ENCODE measurements at places on chromosomes 7 and 10.
A peak's percentile ranks its signal among the peaks of the same experiment; 100 is the strongest.

- DNase-seq = no peak
Observed at GRCh38 chr7:1454542-1454941, 4.7 kb downstream of the MICALL2 start.

- DNase-seq = no peak
Observed at GRCh38 chr10:11684717-11685645, 57.2 kb upstream of the ECHDC3 start.

DNA sequence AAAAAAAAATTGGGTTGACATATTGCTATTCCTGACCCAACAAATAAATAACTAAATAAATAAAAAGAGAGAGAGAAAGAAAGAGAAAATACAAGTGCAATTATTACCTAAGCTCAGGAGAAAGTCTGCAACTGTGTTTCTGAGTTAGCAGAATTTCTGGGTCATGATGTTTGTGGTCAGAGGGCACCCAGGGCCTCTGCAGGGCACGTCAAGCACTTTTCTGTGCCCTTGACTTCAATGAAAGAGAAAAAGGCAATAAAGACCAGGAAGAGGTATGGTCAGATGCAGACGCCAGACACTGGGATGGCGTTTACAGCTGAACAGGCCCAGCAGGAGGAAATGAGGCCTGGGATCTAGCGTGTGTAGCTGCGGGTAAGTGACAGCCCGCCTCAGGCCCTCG is 160.9 kb upstream of the GDF10 start:
- DNase-seq = no peak

DNA sequence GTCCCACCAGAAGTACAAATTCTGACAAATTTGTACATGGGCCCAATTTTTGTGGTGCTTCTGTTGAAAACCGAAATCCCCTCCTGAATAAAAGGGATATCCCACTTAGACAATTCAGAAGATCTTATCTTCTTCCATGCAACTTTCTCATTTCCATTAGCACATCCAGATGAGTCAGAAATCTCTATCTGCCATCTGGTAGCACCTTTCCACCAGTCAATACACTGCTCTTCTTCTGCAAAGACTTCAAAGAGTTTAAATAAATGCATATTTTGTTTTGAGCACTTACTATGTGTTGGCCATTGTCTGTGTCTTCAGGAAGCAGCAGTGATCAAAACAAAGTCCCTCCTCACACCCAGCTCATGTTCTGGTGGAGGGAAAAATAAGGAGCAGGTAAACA is 12.7 kb upstream of the KLF6 start:
- no peak for DNase-seq

GRCh38 chr7:74051629-74052410 is 23.8 kb downstream of the ELN start:
- no peak for DNase-seq

DNA sequence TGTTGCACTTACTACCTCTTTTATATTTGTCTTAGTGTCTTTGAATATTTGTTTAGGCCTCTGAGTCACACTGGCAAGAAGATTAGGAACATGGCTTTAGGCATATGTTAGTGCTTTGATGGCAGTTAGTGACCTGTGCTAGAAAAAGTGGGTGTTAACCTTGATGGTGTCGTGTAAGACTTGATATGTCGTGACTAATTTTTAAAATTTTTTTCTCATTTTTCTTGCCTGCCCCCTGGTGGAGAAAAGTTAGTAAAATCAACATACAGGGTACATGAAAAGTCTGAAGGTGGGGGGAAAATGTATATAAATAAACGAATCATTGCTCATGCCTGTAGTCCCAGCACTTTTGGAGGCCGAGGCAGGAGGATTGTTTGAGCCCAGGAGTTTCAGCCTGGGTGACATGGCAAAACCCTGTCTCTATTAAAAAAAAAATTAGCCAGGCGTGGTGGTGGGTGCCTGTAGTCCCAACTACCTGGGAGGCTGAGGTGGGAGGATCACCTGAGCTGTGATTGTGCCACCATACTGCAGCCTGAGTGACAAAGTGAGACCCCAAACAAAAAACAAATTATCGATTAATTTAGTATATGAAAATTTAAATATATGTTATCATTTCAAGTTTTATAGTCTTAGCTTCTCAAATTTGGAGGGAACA is 44.6 kb downstream of the TAX1BP1 start:
- peak; percentile 27 for DNase-seq

DNA sequence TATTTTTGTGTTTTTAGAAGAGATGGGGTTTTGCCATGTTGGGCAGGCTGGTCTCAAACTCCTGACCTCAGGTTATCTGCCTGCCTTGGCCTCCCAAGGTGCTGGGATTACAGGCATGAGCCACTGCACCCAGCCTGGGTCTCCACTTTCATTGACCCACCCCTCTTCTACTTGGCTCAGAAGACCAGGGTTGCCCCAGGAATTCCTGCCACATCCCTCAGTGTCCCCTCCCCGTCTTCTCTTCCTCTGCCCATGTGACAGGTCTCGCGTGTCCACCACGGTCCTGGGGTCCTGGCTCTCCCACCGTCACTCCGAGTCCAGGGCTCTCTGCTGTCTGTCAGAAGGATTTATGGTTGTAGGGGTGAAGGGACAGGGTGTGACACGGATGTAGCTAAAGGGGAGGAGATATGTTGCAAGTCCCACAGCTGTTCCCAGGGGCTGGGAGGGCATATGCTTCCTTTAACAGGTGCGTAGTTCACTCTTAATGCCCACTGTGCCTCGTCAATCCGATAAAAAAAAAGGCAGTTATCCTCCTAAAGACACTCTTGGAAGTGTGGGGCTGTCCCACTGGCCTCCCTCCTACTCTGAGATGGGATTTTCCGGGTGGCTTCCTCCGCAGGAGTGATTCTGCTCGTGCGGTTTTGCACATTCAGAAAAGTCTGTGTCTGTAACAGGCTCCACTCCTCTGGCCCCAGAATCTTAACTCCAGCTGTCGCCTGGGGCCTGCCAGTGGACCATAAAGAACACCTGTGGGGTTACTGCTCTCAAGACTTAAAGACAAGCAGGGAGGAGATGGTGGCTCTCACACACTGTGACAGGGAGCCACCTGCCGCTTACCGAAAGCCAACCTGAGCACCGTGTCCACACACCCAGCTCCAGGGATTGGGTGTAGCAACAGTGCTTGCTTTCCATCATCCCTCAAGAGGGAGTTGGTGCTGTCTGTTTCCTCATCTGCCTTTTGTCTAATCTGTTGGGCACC is 36.7 kb upstream of the SHH start:
- DNase-seq = no peak

GRCh38 chr7:147044941-147045340 is 928.3 kb downstream of the CNTNAP2 start:
- no peak for DNase-seq

DNA sequence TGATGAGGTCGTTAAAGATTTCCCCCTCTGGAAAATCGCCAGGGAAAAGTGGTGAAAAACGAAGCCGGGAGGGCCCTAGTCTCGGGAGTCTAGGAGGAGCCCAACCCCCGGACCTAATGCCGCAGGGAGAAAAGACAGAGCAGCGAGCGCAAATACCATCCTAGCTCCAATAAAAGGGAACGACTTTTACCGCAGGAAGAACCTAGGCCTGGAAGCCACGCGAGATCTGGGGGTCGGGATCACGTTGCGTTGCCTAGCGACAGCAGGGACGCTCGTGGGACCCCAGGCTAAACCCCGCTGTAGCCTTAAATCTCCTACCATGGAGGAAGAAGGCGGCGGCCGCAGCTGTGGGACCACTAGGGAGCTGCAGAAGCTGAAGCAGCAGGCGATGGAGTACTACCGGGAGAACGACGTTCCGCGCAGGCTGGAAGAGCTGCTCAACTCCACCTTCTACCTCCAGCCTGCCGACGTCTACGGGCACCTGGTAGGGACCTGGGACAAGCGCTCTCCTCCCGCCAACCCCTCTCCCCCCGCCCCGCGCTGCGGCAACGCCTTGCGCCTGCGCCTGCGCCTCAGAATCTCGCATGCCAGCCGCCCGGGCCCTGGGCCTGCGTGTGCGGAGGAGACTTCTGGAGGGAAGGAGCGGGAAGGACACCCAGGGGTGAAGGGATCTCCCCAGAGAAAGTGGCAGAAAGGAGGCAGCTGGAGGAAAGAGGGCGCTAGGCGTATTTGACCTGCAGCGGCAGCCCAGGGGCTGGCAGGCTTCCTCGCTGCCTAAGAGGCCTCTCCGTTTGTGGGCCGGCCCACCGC is at the start of gene ENO4:
Gene ENO4 (plus strand): TSS at position 252 of the 810 bp plus-strand sequence. CDS start 68 bp downstream, at position 320.
- DNase-seq = peak; percentile 48

DNA sequence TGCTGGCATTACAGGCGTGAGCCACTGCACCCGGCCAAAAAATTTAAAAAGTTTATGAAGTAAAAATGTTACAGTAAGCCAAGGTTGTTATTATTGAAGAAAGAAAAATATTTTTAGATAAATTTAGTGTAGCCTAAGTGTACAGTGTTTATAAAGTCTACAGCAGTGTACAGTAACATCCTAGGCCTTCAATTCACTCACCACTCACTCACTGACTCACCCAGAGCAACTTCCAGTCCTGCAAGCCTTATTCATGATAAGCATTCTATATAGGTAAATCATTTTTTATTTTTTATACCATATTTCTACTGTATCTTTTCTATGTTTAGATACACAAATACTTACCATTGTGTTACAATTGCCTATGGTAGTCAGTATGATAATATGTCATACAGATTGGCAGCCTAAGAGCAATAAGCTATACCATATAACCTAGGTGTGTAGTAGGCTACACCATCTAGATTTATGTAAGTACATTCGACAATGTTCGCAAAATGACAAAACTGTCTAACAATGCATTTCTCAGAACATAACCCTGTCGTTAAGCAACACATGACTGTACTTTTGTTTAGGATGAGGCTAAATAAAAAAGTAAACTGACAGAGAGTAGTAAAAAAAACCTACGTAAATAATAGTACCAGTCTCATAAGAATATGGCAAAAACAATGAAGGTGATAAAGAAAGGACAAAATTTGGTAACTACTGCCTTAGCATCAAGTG is 77.8 kb upstream of the FAM133B start:
- DNase-seq = no peak

DNA sequence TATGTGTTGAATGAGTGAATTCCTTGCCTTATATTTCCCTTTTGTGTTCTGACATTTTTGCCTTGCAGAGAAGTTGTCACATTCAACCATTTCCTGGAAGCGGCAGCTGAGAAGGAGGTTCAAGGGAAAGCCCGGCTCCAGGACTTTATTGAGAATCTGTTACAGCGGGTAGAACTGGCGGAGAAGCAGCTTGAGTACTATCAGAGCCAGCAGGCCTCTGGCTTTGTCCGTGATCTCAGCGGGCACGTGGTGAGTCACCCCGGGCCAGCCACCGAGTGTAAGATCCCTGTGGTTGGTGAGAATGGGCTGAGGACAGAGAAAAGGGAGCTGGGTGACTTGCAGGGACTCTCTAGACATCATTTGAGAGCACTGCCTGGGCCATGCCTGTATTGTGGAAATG is 14.2 kb downstream of the ZNF365 start:
- no peak for DNase-seq

GRCh38 chr10:99058762-99059161 is 176.9 kb downstream of the HPSE2 start:
- DNase-seq = no peak

- DNase-seq = no peak
Observed at GRCh38 chr7:113652501-113652900, 266.3 kb downstream of the PPP1R3A start.

- no peak for DNase-seq
Observed at GRCh38 chr10:95588025-95588424, 26.9 kb upstream of the SORBS1 start.

DNA sequence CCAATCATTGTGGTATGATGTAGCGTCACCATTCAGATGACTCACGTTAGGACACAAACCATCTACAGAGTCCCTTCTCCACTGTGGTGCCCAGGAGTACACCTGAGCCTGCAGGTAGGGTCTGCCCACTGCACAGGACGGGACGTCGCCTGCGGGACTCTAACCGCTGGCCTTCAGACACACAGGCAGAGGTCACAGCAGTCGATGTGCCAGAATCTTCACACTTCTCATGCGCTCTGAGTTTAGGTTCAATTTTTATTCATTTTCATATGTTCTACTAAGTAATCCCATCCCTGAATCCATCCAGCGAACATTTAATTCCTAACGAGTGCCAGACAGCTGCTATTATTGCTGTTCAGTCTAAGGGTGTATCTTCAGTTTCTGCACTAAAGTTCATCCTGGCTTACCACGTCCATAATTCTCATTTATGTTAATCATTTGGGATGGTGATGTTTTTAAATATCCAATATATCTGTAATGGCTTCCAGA is 73.3 kb downstream of the CXCL12 start:
- no peak for DNase-seq

DNA sequence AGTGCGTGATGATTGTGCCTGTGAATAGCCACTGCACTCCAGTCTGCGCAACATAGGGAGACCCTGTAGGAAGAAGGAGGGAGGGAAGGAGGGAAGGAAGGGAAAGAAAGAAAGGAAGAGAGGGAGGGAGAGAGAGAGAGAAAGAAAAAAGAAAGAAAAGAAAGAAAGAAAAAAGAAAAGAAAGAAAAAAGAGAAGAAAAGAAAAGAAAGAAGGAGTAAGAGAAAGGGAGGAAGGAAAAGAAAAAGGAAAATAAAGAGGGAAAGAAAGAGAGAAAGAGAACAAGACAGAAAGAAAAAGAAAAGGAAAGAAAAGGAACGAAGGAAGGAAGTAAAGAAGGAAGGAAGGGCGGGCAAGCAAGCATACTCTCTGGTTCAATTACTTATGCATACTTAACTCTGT is 112.9 kb upstream of the ANK3 start:
- no peak for DNase-seq

DNA sequence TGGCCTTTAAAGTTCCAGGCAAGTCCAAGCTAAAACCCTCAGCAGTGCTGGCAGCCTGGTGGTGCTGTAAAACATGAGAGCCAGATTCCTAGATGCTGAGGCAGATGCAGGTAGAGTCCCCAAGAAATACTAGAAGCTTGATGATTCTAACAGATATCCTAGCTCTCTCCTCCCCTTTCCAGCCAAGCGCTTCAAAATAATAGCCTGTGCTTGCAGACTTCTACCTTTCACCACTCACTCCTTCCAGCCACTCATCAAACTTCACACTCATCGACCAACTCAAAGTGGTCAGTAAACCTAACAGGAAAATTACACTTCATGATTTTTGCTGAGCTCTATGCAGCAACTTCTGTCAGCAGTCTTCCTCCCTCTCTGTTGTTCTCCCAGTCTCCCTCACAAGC is 50.2 kb downstream of the LMBR1 start:
- no peak for DNase-seq

DNA sequence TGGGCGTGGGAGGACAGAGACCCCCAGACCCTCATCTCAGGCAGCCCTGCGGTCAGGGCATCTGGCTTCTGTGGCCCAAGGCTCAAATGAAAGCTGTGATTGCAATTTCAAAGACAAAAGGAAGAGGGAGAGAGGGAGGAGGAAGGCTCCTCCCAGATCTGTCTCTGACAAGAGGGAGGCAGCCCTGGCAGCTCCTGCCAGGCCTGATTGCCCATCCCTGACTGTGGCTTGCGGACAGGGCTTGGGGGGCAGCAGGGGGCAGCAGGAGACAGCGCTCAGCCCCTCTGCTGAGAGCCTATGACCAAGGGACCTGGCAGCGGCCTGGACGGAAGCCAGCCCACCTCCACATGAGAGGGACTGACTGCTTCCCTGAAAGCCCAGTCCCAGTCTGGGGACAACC is 91.8 kb downstream of the PTPRN2 start:
- no peak for DNase-seq

DNA sequence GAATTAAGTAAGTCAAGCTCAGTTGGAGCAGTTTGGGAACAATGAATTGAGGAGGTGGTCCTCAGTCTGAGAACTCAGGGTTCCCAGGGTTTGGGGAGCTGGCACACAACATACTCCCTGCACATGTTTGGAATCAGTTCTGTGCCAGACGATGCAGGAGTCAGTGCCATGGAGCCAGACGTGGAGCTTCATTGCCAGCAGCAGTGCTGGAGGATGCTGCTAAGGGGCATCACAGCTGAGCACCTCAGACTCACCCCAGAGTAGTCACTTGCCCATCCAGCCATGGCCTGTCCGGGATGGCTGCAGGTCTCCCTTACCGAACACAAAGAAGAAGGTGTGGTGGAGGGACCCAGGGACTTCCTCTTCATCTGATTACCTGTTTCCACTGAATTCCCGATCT is 7.9 kb downstream of the GIMAP5 start:
- no peak for DNase-seq
